Eye (tissue), 1 donor: ENCODE measurements at places on chromosomes 2 and 18.

- DNase-seq: no peak
Observed at GRCh38 chr2:230657906-230658305, 54.7 kb upstream of the CAB39 start.

DNA sequence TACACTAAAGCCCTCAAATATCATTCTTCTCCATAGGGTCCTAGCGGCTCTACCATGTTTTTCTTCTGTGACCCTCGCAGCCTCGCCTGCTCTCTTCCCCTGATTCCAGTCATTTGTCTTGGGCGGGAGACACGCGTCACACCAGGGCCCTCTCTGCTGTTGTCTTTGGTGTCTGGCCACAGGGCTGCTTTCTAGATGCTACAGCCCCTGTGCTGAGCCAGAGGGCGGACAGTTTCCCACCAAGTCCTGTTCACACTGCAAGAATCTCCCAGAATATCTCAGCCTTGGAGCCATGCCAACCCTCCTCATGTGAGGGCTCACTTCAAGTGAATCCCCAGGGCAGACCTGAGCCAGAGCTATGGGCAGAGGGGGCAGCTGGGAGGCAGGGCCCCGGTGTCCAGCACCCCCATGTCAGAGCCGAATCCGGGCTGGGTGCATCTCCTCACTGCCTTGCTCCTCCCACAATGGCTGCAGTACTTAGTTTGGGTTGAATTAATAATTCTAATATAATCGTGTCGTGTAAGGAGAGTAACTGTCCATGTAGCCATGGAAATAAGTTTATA lies 42.1 kb downstream of the DIPK1C start:
- DNase-seq: no peak

- no peak for DNase-seq
Observed at GRCh38 chr2:99765731-99766318, 276.0 kb upstream of the REV1 start.

DNA sequence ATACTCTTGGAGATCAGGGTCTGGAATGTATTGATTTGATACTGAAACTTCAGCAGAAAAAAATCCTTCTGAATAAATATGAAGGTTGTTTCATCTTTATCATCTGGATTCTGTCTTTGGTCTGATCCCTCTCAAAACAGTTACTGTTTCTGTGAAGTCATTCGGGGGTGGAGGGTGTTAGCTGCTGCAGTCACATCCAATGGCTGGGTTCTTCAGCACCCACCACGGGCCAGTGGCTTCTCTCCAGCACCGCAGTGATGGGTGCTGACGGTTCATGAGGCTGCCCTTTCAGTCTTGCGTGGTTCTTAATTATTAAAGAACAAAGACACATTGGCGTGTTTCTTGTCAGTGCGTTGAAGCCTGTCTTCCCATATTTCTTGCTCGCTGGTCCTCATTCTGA lies 148.0 kb downstream of the LDLRAD4 start:
- no peak for DNase-seq

DNA sequence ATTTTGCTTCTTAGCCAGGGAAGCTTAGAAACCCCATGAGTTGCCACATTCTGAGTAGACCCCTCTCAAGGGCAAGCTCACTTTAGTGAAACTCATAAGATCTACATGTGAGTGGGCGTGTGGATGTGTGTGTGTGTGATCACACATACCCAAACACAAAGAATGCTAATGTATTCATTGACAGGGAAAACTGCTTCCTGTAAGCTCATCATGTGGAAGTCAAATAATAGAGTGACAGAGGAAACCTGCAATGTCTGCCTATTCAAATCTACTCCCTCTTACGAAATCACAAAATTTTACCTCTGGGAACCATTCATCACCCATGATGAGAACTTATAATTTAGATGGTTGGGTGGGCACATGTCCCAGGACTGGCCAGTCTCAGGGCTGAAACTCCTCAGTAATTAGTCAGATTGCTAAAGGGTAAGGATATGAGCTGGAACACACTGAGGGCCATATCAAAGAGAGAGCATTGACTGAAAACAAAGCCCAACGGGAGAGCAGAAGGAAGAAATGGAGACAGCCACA lies 94.5 kb upstream of the CCDC150 start:
- DNase-seq: no peak

DNA sequence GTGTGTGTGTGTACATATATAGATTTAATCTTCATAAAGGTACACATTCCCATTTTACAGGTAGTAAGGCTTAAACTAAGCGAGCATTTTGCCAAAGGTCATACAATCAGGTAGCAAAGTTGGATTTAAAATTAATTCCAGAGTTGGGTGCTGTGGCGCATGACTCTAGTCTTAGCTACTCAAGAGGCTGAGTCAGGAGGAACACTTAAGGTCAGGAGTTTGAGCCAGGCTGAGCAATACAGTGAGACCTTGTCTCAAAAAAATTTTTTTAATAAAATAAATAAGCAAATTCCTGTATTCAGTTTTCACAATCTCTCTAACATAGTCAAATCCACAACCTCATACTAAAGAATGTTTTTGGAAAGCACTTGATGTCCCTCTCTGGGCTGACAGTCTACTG lies 111.5 kb upstream of the LDLRAD4 start:
- DNase-seq: no peak
